ENCODE measurements at places on chromosomes 7 and 10. TPM values are rescaled to one million over a fixed set of nuclear protein-coding genes. Genes with fewer than 3 reads are reported as not detected.

DNA sequence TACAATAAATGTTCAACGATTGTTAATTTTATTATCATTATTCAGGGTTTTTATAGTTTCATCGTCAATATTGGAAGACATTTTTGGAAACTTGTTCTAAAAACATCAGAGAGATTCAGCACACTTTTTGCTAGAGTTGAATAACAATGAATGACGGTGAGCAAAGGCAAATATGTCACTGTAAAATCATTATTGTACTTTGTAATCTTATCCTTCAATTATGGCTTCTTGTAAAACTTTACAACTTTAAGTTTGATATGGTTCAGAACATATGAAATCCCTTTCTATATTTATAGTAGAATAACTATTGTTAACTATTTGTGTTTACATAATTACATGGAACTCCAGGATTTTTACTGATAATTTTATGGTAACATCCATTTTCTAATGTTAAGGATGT is 167.8 kb upstream of the SEMA3A start:
- no peaks in the 10 kb centered on the region for H3K4me1 ChIP-seq
- no peak overlapping the region for H3K4me3 ChIP-seq
- H3K27ac ChIP-seq: no peak overlapping the region
- H3K27me3 ChIP-seq: no peaks in the 10 kb centered on the region

DNA sequence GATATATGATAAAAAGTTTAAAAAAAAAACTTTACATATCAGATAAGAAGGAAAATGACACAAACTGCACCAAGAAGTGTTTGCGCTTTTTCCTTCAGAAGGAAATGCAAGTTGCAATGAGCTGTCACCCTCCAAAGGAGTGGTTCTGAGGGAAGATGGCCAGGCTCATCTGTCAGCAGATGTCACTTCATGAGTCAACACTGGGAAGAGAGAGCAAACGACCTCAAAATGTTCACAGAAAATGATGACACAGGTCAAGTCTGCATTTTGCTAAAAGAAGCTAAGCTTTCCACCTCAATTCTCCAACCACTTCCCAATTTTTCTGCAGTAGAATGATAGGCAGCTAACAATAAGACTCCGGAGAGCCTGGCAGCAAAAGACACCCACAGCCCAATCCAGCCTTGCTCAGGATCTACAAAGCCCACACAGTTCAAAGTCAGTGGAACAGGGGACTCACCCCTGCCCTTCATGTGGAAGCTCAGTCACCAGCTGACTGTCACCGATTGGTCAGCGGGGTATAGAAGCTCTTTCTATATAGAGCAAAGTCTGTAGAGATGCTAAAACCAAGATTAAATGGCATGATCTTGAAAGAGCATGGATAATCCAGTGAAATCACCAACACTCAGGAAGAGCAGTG is 155.1 kb upstream of the NEBL start:
- H3K27me3 ChIP-seq: no peaks in the 10 kb centered on the region
- H3K36me3 ChIP-seq: no peaks in the 10 kb centered on the region
- H3K4me1 ChIP-seq: no peaks in the 10 kb centered on the region
- H3K4me3 ChIP-seq: no peak overlapping the region
- H3K27ac ChIP-seq: no peak overlapping the region

DNA sequence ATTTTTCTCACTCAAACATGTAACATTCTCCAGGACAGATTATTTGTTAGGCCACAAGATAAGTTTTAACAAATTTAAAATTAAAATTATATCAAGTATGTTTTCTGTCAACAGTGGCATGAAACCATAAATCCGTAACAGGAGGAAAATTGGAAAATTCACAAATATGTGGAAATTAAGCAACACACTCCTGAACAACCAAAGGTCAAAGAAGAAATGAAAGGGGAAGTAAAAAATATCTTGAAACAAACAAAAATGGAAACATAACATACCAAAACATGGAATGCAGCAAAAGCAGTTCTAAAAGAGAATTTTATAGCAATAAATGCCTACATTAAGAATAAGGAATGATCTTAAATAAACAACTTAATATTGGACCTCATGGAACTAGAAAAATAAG is 147.3 kb downstream of the ZEB1 start:
- no peak overlapping the region for H3K4me3 ChIP-seq
- DNase-seq: no peak
- no peaks in the 10 kb centered on the region for H3K36me3 ChIP-seq
- H3K4me1 ChIP-seq: no peaks in the 10 kb centered on the region

DNA sequence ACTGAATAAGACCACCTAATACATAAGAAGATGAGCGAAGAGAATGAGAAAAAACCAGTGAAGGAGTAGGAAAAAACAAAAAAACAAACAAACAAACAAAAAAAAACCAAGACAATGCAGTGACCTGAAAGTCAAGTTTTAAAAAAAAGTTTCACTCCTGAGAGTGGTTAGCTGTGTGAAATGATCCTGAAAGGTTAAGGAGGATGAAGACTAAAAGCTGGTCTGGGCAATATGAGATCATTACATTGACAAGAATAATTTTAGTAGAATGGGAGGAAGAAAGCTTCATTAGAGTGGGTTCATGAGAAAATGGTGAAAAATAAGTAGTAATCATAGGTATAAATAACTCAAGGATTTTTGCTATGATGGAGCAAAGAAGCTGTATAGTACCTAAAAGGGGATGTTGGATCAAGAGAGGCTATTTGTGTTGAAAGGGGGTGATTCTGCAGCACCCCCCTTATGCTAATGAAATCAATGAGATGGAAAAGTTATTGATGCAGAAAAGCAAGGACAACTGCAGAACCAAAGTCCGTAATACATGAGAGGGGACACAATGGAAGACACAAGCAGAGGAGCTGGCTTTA is 80.2 kb downstream of the KMT2C start:
- no peaks in the 10 kb centered on the region for H3K4me1 ChIP-seq
- no peak overlapping the region for H3K27ac ChIP-seq
- no peak overlapping the region for H3K4me3 ChIP-seq
- DNase-seq: no peak

DNA sequence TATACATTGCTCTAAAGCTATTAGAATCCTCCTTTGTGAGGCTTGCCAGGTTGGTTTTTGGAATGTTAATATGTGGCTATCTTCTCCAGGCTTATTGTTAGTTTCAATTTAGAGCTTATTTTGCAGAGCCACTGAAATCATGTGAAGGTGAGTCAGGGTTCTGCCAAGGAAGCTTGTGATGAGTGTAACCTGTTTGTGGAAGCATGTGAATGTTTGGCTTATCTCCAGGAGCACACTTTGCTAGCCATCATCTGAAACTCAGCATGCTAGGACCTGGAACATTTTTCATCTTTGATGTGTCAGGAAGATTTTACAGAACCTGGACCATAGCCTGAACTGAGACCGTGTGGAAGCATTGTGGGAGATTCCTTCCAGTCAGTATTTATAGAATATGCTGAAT is 197.3 kb downstream of the PPP1R9A start:
- no peak overlapping the region for H3K4me3 ChIP-seq
- H3K27ac ChIP-seq: no peak overlapping the region
- H3K27me3 ChIP-seq: no peaks in the 10 kb centered on the region
- DNase-seq: no peak
- no peaks in the 10 kb centered on the region for H3K36me3 ChIP-seq
- H3K4me1 ChIP-seq: no peaks in the 10 kb centered on the region

GRCh38 chr10:79349072-79349491 is 1.8 kb downstream of the PPIF start:
- no peaks in the 10 kb centered on the region for H3K27me3 ChIP-seq
- DNase-seq: no peak
- H3K36me3 ChIP-seq: no peaks in the 10 kb centered on the region

GRCh38 chr7:132817949-132818348 is 241.7 kb upstream of the PLXNA4 start:
- no peaks in the 10 kb centered on the region for H3K36me3 ChIP-seq
- H3K4me1 ChIP-seq: no peaks in the 10 kb centered on the region
- no peak overlapping the region for H3K27ac ChIP-seq
- no peak for DNase-seq

- no peaks in the 10 kb centered on the region for H3K36me3 ChIP-seq
- H3K4me1 ChIP-seq: no peaks in the 10 kb centered on the region
- H3K4me3 ChIP-seq: no peak overlapping the region
- H3K27me3 ChIP-seq: no peaks in the 10 kb centered on the region
Observed at GRCh38 chr7:79968894-79969293, 165.7 kb upstream of the GNAI1 start.

GRCh38 chr7:14207138-14207537 is 217.7 kb upstream of the ETV1 start:
- no peak overlapping the region for H3K27ac ChIP-seq
- no peaks in the 10 kb centered on the region for H3K36me3 ChIP-seq
- H3K27me3 ChIP-seq: no peaks in the 10 kb centered on the region
- H3K4me1 ChIP-seq: no peaks in the 10 kb centered on the region

GRCh38 chr7:16202303-16202702 is 219.0 kb downstream of the CRPPA start:
- no peak overlapping the region for H3K4me3 ChIP-seq
- no peak overlapping the region for H3K27ac ChIP-seq
- no peaks in the 10 kb centered on the region for H3K36me3 ChIP-seq
- DNase-seq: no peak
- no peaks in the 10 kb centered on the region for H3K4me1 ChIP-seq

- no peaks in the 10 kb centered on the region for H3K4me1 ChIP-seq
- H3K4me3 ChIP-seq: no peak overlapping the region
- no peak overlapping the region for H3K27ac ChIP-seq
- no peaks in the 10 kb centered on the region for H3K36me3 ChIP-seq
Observed at GRCh38 chr10:94240901-94241300, 121.8 kb downstream of the NOC3L start.

DNA sequence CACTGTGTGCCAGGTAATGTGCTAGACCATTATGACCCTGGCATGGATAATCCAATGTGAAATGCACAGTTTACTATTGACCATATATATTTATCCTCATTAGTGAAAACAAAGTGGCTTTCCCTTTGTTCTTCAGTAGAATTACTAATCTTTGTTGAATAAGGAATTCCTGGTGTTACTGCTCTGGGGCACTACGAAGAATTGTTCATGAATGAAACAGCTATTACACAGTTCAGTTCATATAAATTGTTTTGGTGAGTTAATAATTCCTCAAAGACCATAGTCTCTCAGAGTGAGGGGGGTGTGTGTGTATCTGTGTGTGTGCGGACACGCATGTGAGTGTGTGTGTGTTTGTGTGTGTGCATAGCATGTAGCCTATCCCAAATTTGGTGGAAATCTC is 668.0 kb upstream of the MBL2 start:
- H3K27me3 ChIP-seq: no peaks in the 10 kb centered on the region
- H3K36me3 ChIP-seq: no peaks in the 10 kb centered on the region
- no peak overlapping the region for H3K4me3 ChIP-seq
- DNase-seq: no peak
- no peak overlapping the region for H3K27ac ChIP-seq

DNA sequence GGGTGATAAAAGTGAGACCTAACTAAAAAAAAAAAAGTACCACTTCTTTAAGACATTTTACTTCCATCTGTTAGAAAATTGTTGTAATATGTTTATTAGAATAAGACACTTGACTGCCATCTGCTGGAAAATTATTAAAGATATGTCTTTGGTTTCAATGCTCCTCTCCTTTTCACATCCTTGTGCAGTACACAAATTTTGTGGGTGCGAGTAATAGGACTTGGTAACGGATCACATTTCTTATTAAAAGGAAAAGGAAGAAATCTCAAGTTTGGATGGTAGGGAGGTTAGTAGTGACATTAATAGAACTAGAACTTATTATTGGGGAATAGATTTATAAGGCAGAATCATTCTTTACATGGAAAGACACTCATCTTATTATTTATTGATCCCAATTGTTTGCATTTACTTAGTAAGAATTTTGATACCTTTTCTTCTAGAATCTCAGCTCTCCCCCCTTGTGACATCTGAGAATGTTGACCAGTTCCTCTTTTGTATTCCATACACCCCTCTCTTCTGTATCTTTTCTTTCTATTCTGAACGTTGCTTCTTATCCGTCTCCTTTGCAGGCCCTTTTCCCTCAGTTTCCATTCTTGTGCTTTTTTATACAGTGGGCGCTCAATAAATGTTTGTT is 43.0 kb upstream of the RPA3 start:
- no peaks in the 10 kb centered on the region for H3K36me3 ChIP-seq
- DNase-seq: no peak
- peak overlapping the region; percentile 35 for H3K4me3 ChIP-seq
- peak overlapping the region; percentile 86 for H3K27ac ChIP-seq
- no peaks in the 10 kb centered on the region for H3K4me1 ChIP-seq
- no peaks in the 10 kb centered on the region for H3K27me3 ChIP-seq

- H3K27ac ChIP-seq: peak overlapping the region; percentile 92
- no peaks in the 10 kb centered on the region for H3K27me3 ChIP-seq
- DNase-seq: no peak
- peak overlapping the region; percentile 45 for H3K4me3 ChIP-seq
- H3K4me1 ChIP-seq: no peaks in the 10 kb centered on the region
Observed at GRCh38 chr10:31808258-31809218, 120.1 kb downstream of the ARHGAP12 start.

DNA sequence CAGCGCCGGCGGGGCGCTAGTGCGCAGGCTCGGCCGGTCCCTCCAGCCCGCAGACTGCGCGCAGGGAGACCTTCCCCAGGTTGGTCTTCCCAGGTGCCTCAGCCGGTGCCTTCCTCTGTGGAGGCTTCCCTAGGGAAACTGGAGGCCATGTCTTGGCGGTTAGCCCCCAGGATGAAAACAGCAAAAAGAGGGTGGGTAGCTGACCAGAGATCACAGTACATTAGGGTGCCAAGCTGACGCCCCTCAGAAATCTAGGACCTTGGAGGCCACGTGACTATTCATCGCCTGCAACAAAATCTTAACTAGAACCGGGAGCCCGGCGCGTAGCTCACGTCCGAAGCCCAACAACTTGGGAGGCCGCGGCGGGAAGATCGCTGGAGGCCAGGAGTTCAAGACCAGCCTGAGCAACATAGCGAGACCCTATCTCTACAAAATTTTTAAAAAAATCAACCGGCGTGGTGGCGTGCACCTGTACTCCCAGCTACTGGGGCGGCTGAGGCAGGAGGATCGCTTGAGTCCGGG is 327 bp upstream of the FIS1 start:
- H3K27ac ChIP-seq: peak overlapping the region; percentile 99
- no peak for DNase-seq
- peak overlapping the region; percentile 78 for H3K4me3 ChIP-seq
- no peaks in the 10 kb centered on the region for H3K4me1 ChIP-seq

DNA sequence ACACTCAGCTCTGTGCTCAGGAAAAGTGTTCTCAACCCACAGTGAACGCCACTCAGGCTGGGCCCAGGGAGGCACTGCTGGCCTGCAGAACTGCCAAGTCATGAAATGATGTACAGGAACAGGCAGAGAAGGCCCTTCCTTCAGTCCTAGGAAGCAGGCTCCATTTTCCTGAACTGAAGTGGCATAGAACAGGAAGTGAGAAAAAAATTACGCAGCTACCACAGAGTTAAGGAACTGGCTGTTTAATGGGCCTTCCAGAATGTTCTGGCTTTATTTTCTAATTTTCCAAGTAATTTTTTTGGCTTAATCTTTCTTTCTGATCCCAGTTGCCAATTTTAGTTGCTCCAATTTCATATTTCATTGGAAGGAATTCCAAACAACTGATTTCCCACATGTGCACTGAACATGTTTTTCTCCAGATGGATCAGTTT is 39.3 kb downstream of the LRRC18 start:
- no peaks in the 10 kb centered on the region for H3K36me3 ChIP-seq
- no peaks in the 10 kb centered on the region for H3K27me3 ChIP-seq
- no peak overlapping the region for H3K27ac ChIP-seq
- H3K4me1 ChIP-seq: peaks cover 5% of the 10 kb centered on the region

GRCh38 chr10:114552050-114552449 is 106.0 kb downstream of the ABLIM1 start:
- no peaks in the 10 kb centered on the region for H3K27me3 ChIP-seq
- DNase-seq: no peak
- no peak overlapping the region for H3K4me3 ChIP-seq
- H3K36me3 ChIP-seq: no peaks in the 10 kb centered on the region
- H3K27ac ChIP-seq: peak overlapping the region; percentile 81

The NEUROG3 gene
- total RNA-seq: not detected

The POLR3A gene
- total RNA-seq: 10.5 TPM

The GOLGA7B gene
- 5.7 TPM for total RNA-seq

The TSPAN33 gene
- total RNA-seq: 8.3 TPM

The NKX1-2 gene
- total RNA-seq: not detected

The ATRNL1 gene
- total RNA-seq: 2.0 TPM

The PRRT4 gene
- total RNA-seq: 4.4 TPM

The ATAD1 gene
- 26.6 TPM for total RNA-seq

The ZNF853 gene
- 12.2 TPM for total RNA-seq

The ST7 gene
- 13.5 TPM for total RNA-seq
